ENCODE measurements at places on chromosomes 2 and 18.
A peak's percentile ranks its signal among the peaks of the same experiment; 100 is the strongest.

DNA sequence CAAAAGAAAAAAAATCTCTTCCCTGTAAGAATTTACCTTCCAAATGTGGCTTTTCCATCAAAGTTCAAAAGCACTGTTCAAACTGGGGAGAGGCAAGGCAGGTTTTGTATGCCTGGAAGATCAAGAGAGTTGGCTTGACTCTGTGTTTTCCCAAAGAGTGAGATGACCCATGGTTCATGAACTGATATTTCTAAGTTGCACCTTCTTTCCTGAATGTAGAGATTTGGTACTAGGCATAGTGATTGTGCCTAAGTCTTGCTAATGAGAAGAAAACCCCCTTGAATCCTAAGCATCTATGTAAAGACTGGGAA is 23.4 kb upstream of the LPIN1 start:
- DNase-seq, result no peak

GRCh38 chr2:34332813-34333212 is 733.7 kb upstream of the FAM98A start:
- DNase-seq, result no peak

GRCh38 chr18:48862132-48862531 is 88.6 kb downstream of the SMAD7 start:
- no peak for DNase-seq

- peak; percentile 2 for DNase-seq
Measured at GRCh38 chr2:154484338-154485099, 214.0 kb upstream of the KCNJ3 start.

GRCh38 chr2:25032094-25032493 is 9.8 kb upstream of the EFR3B start:
- peak; percentile 5 for DNase-seq

- no peak for DNase-seq
Measured at GRCh38 chr18:36672437-36673344, 156.1 kb downstream of the TPGS2 start.

DNA sequence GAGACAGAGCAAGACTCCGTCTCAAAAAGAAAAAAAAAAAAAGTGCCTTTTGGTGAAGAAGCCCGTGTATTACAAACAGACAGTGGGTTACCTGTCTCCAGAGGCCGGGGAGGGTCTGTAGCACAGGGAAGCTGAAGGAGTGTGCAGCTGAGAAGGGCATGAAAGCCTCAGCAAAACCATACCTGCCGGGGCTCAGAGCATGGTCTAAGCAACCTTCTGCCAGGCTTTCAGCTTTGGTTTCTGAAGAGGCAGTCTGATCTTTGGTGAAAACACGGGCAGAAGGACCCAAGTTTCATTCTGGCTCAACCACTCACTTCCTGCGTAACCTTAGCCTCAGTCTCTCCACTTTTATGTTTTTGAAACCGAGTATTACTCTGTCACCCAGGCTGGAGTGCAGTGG is 21.5 kb downstream of the SH2D6 start:
- DNase-seq, result no peak

Data from kidney capillary endothelial cell (primary cell).